HepG2 (cell line): ENCODE measurements at places on chromosomes 12 and 14. TPM values are rescaled to one million over a fixed set of nuclear protein-coding genes. Genes with fewer than 3 reads are reported as not detected.

Gene ANO4
- total RNA-seq = not detected in 2 replicates

GRCh38 chr12:55707841-55708694, at the start of gene ITGA7:
ITGA7 (minus strand) TSS chr12:55707904; CDS start chr12:55707682, 222 bp downstream.
- peak within 1 kb of the TSS; percentile 29; the same call in 1 of the 2 replicates for H3K4me3 ChIP-seq
- H3K27ac ChIP-seq = no peak within 1 kb of the TSS
- DNase-seq = no peak
- peaks cover 48% of the 10 kb centered on the region for H3K4me1 ChIP-seq

Gene VDR
- total RNA-seq = 0.21 and 0.33 TPM in 2 replicates

- no peak overlapping the region for H3K4me3 ChIP-seq
- H3K27me3 ChIP-seq = peaks cover 57% of the 10 kb centered on the region
- H3K4me1 ChIP-seq = no peaks in the 10 kb centered on the region
- DNase-seq = no peak
- H3K27ac ChIP-seq = no peak overlapping the region
These were observed 1.2 kb downstream of the ESRRB start for GRCh38 chr14:76376878-76377734.

GRCh38 chr14:48890333-48890732, 695.8 kb downstream of the RPS29 start:
- no peak overlapping the region for H3K27ac ChIP-seq
- H3K27me3 ChIP-seq = no peaks in the 10 kb centered on the region
- no peaks in the 10 kb centered on the region for H3K36me3 ChIP-seq
- no peak for DNase-seq
- no peak overlapping the region for H3K4me3 ChIP-seq
- H3K4me1 ChIP-seq = no peaks in the 10 kb centered on the region

DNA sequence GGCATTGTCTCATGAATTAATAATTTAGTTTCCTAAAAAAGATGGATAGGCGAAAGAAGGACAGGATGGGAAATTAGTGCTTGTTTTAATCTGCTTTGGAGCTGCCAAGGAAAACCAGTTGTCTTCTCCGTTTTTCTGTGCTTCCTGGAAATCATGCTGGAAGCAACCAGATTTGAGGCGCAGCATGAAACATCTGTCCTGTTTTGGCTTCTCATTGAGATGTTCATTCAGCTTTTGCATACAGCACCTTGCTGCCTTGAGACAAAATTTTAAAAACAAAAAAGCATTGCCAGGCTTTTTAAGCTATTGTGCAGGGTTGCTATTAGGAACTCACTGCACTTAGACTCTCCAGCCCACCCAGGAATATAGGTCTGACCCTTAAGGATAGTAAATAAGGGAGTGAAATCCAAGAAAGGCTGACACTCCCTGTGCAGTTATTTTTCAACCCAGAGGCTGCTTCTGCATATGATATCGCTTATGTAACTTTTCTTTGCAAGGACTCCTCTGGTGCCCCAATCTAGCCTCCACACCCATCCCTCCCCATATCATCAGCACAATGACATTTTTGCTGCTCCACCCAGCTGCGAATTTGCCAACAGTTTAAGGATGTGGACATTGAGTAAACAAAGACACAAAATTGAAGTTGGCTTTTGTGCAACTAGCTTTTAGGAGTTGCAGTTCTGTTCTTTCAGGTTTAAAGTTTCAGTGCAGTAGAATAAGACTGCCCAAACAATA, 46.9 kb upstream of the MDM1 start:
- no peaks in the 10 kb centered on the region for H3K36me3 ChIP-seq
- no peak overlapping the region for H3K4me3 ChIP-seq
- no peaks in the 10 kb centered on the region for H3K4me1 ChIP-seq
- no peak for DNase-seq
- no peak overlapping the region for H3K27ac ChIP-seq
- no peaks in the 10 kb centered on the region for H3K27me3 ChIP-seq
